ENCODE measurements at places on chromosomes 4 and X. TPM values are rescaled to one million over a fixed set of nuclear protein-coding genes. Genes with fewer than 3 reads are reported as not detected.

The RAB9B gene
- 1.9 TPM for total RNA-seq

The FGG gene
- total RNA-seq = not detected

The VAMP7 gene
- total RNA-seq = 28.3 TPM

The XAGE1A gene
- total RNA-seq = not detected

GRCh38 chr4:175127314-175127713 lies 209.2 kb downstream of the ADAM29 start:
- no peak for DNase-seq

GRCh38 chr4:121706595-121707021 lies 9.8 kb upstream of the ANXA5 start:
- no peak for DNase-seq

- no peak for DNase-seq
Measured at GRCh38 chr4:144580430-144580829, 65.5 kb upstream of the HHIP start.

- no peak for DNase-seq
Measured at GRCh38 chr4:41217020-41217333, 2.6 kb upstream of the APBB2 start.

- DNase-seq = no peak
Measured at GRCh38 chr4:25386926-25387325, 9.9 kb downstream of the ANAPC4 start.
